ENCODE measurements at places on chromosomes 6 and 20. TPM values are rescaled to one million over a fixed set of nuclear protein-coding genes. Genes with fewer than 3 reads are reported as not detected.

The TNNC2 gene
- 3.1 TPM for total RNA-seq

The EZR gene
- 220 TPM for total RNA-seq

The HFE gene
- 8.9 TPM for total RNA-seq

The EYS gene
- 0.16 TPM for total RNA-seq

The HELZ2 gene
- 49.3 TPM for total RNA-seq

The MYLK4 gene
- total RNA-seq = 0.41 TPM

The TP53TG5 gene
- total RNA-seq = 2.1 TPM

The GCLC gene
- 40.5 TPM for total RNA-seq

The GPLD1 gene
- 5.8 TPM for total RNA-seq

The BLOC1S5 gene
- total RNA-seq = 11.8 TPM
